RPMI8226 (cell line): ENCODE measurements at places on chromosomes 13 and 19.

- no peak for DNase-seq
Observed at GRCh38 chr13:48707405-48707804, 53.7 kb downstream of the CYSLTR2 start.

DNA sequence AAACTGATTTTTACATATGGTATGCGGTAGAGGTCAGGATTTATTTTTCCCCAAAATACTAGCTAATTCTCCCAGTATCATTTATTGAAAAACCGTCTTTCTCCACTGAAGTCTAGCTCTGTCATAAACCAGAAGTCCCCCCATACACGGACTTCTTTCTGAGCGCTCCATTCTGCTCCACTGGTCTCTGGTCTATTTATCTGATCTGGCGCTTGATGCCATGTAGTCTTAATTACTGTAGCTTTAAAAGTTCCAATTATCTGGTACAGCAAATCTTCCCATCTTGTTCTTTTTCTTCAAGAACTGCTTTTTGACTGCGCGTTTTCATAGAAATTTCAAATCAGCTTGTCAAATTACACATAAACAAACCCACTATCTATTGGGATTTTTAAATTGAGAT lies 13.7 kb downstream of the DCUN1D2 start:
- no peak for DNase-seq

DNA sequence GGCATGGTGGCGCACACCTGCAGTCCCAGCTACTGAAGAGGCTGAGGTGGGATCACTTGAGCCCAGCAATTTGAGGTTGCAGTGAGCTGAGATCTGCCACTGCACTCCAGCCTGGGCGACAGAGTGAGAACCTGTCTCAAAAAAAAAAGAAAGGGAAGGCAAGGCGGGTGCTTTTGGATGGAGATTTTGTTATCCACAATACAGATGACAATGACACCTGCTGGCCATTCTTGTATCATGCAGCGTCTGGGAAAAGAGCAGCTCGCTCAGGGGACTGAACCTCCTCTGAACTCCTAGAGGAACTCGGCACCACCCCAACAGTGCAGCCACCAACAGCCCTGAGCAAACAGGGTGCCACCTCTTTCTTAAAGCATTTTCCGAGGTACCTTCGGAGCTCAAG lies 22.8 kb downstream of the HAUS8 start:
- DNase-seq = peak; percentile 47

- no peak for DNase-seq
Observed at GRCh38 chr13:22944378-22944777, 236.4 kb upstream of the SGCG start.

DNA sequence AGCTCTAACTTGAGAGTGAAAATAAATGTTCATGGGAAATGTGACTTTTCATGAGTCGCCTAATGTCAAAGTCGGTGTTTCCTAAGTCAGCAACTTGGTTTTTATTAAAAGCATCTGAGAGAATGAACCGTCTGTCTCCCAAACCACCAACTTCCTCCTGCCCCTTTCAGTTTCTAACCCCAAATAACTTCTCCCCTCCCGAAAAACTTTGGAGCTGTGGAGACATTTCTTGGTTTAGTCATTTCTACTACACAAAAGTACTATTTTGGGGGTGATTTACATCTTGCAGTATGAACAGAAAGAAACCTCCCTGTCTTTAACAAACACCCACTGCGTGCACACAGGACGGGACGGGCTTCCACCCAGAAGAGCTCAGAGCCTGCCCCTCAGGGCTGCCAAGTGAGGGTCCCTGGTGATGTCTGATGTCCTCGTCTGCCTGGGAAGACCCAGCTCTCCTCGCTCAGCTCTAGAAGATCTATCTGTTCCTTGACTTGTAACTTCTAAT lies 65.0 kb downstream of the RASA3 start:
- peak; percentile 79 for DNase-seq

DNA sequence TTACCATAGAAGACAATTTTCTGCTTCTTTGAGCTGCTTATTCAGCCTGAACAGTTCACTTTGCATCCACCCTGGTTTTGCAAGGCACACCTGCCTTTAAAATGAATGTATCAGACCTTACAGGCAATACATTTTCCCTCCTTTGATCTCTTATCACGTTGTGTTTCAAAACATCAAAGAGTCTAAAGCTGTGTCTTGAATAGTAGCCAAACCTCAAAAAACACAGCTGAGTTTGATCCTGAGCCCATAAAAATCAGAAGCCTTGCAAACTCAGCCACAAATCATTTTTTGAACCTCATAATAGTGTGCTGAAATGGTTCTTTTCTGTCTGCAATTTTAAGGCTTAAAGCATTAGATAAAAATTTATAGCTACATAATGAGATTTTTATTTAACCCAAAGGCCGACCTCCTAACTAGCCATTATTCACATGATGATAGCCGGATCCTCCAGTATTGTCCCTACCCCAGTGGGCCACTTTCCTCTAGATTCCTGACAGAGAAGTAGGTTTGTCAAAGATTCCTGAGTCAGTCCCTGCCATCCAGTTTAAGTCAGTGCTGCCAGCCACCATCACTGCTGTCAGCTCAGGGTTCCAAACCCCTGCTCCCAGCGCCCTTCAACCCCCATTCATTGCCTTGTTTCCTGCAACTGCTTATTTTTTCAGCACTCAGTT lies 71.8 kb downstream of the CAB39L start:
- DNase-seq = no peak

DNA sequence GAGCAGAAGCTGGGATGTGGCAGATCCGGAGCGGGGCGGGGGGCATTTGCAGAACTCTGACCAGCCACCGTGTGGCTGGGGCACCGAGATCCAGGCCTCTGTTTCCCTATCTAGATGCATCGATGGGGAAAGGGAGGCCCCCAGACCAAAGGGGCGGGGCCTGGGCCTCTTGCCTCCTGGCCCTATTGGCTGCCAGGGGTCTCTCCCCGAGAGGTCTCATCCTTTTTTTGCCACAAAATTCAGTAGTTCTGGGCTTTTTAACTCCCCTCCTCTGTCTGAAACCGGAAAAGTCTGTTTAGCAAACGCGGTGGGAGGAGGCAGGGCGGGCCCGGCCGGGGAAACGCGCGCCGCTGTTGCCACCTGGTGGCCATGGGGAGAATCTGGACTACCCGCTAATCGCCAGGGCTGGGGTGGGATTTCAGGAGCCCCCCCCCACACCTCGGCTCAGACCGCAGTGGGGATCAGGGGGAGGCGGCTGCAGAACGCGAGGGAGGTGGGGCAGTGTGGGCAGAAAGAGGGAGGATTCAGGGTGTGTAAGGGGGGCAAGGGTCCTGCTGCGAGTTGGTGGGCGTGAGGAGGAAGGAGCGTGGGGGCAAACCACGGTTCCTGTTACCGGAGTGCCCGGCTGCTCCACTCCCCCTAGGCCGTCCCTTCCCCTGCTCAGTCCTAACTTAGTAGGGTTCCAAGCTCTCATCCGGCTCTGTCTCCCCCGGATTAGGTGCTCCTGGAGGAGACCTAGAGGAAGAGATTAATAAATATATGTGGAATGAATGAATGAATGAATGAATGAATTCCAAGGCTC lies 28.3 kb downstream of the IL12RB1 start:
- DNase-seq = peak; percentile 78

GRCh38 chr19:30109565-30109964 lies 167.5 kb downstream of the URI1 start:
- DNase-seq = no peak

DNA sequence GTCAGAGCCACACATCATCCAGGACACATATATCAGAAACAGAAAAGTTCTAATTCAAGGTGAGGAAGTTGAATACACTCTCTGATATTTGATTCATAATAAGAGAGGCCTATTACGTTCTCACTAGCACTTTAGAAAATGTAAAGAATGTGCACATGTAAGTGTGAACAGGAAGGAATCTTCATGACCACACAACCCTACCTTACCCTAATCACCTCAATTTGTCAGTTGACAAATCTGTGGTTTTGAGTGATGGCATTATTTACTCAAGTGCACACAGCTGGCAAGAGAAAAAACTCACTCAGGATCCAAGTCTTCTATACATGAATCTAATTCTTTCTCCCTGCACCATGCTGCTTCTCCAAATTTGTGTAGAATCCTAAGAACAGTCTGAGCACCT lies 445.8 kb downstream of the SUCLA2 start:
- DNase-seq = no peak

- DNase-seq = no peak
Observed at GRCh38 chr13:59413126-59413525, 750.6 kb downstream of the DIAPH3 start.

GRCh38 chr19:42115705-42116104 lies 16.5 kb downstream of the POU2F2 start:
- no peak for DNase-seq

- no peak for DNase-seq
Observed at GRCh38 chr19:50266041-50266440, 62.6 kb downstream of the MYH14 start.

DNA sequence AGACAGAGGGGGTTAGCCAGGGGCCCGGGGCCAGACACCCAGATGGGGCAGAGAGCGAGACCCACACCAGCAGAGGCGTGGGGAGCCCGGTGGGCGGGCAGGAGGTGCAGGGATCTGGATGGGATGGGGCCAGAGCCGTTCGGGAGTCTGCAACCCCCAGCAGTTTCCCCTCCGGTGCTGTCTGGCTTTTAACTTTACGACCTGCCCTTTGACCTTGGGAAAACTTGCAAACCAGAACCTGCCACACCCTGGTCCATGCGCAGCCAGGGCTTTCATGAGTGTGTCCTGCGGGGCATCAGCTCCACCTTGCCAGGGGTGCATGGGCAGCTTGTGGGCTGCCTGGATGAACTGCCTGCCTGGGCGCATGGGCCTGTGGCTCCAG lies 9.8 kb downstream of the JOSD2 start:
- no peak for DNase-seq

- DNase-seq = no peak
Observed at GRCh38 chr19:5947435-5947834, 30.5 kb downstream of the RANBP3 start.

GRCh38 chr13:51093574-51093973 lies 17.5 kb downstream of the C13orf42 start:
- DNase-seq = no peak

GRCh38 chr19:35963514-35963913 lies 27.3 kb downstream of the LRFN3 start:
- DNase-seq = peak; percentile 33

GRCh38 chr13:98291658-98292057 lies 114.6 kb upstream of the RNF113B start:
- DNase-seq = no peak

DNA sequence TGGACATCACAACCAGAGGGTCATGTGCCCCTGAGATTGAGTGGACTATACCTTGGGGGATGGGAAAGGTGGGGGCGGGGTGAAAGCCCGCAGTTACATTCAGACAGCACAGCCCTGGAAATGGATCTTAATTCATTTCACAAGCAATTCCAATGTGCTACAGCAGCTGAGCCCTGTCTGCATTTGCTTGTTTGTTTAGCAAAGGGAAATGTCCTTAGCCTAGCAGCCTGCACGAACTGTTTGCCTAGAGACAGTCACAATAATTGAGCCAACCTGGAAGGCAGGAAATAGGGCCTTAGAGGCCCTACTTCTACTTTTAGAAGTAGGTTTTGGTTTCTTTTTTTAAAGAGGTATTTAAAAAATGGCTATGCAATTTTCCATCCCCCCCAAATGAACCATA lies 177.3 kb upstream of the KL start:
- peak; percentile 15 for DNase-seq

DNA sequence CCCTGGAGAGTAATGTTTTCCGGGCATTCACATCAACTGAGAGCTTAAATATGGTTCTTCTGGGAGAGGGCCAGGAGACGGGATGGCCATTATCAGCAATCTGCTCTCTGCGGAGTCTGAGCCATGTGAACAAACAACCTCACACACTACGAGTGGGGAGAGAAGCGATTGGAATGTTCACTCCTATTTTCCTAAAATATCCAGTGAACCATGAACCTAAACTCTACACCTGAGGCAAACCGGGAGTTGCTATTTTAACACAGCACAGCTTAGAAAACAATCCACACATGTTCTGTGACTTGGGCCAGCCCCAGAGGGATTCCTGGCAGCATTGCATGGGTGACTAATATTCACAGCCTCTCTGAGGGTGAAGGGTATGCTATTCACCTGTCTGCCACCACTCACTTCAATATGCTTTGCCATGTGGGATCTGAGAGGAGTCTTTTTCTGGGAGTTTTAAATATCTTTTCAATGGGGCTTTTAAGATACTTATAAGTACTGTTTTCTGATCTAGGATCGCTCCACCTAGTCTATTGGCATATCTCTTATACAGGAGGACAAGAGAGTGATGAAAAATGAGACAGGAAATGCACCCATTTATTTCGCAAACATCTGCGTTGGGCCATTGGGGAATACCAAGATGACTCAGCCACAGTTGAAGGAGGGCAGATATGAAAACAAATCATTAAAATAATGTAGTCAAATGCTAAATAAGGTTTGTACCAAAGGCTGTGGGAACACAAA lies 72.6 kb upstream of the SERP2 start:
- DNase-seq = no peak

GRCh38 chr19:19642506-19643157 lies 825 bp downstream of the GMIP start:
- no peak for DNase-seq

- no peak for DNase-seq
Observed at GRCh38 chr19:14148751-14149410, 12.5 kb upstream of the ASF1B start.

DNA sequence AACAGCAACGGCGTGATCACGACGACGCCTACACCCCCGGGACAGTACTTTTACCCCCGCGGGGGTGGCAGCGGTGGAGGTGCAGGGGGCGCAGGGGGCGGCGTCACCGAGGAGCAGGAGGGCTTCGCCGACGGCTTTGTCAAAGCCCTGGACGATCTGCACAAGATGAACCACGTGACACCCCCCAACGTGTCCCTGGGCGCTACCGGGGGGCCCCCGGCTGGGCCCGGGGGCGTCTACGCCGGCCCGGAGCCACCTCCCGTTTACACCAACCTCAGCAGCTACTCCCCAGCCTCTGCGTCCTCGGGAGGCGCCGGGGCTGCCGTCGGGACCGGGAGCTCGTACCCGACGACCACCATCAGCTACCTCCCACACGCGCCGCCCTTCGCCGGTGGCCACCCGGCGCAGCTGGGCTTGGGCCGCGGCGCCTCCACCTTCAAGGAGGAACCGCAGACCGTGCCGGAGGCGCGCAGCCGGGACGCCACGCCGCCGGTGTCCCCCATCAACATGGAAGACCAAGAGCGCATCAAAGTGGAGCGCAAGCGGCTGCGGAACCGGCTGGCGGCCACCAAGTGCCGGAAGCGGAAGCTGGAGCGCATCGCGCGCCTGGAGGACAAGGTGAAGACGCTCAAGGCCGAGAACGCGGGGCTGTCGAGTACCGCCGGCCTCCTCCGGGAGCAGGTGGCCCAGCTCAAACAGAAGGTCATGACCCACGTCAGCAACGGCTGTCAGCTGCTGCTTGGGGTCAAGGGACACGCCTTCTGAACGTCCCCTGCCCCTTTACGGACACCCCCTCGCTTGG lies 966 bp downstream of the JUNB start:
- peak; percentile 93 for DNase-seq
